ENCODE measurements at places on chromosomes 6 and 20. TPM values are rescaled to one million over a fixed set of nuclear protein-coding genes. Genes with fewer than 3 reads are reported as not detected.

GRCh38 chr6:81731814-81732213 lies 20.7 kb downstream of the TENT5A start:
- DNase-seq = no peak

DNA sequence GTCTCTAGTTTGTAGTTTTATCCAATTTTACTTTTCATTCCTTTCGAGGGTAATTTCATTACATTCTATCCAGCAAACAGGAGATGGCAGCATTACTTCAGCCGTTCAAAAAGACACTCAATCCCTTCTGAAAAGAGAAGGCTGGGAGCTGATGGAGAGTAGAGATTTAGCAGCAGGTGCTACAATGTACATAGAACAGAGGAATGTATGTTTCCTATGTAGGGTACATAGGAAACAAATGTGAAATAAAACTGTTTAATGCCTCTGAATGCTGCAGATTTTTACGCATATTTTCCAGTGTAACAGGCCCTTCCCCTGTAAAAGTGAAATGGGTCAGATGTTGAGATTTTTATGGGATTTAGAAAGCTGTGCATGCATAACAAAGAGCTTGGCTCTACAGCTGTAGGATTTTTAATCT lies 16.0 kb downstream of the RPS12 start:
- DNase-seq = peak; percentile 30

- DNase-seq = no peak
Measured at GRCh38 chr20:22720206-22720605, 135.8 kb upstream of the FOXA2 start.

DNA sequence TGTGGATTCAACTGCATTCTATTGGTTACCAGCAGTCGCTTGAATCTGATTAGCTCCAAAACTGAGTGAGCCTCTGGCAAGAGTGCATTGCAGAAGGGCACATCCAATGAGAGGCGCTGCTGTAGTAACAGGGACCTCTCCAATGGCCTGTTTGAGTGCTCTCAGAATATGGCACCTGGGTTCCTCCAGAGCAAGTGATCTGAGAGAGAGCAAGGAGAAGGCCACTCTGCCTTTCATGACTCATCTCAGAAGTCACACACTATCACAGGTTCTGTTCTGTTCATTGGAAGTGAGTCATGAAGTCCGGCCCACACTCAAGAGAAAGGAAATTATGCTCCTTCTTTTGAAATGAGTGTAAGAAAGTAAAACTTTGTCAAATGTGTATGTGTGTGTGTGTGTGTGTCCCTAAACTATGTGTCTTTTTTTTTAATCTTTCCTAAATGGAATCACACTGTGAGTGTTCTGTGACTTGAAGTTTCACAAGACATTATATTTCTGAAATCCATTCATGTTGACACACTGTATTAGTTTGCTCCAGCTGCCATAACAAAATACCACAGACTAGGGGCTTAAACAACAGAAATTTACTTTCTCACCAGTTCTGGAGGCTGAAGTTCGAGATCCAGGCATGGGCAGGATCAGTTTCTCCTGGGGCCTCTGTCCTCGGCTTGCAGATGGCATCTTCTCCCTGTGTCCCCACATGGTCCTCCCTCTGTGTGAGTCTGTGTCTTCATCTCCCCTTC lies 138.3 kb upstream of the CDYL start:
- DNase-seq = no peak

DNA sequence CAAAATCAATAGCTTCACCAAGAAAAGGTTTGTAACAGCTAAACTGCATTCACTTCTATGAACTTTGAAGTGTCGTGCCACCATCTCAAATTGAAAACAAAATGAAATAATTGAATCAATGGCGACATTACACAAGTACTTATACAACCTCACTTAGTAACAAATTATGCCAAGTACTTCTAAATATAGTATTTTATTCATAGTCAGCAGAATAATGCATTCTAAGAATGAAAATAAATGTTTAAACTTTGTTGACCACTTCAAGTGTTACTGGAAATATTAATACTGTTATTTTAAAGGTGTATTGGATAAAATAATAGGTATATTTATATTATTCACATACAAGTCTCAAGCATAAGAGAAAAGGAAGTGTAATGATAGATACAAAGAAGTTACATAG lies 280.1 kb upstream of the HTR1E start:
- DNase-seq = no peak

DNA sequence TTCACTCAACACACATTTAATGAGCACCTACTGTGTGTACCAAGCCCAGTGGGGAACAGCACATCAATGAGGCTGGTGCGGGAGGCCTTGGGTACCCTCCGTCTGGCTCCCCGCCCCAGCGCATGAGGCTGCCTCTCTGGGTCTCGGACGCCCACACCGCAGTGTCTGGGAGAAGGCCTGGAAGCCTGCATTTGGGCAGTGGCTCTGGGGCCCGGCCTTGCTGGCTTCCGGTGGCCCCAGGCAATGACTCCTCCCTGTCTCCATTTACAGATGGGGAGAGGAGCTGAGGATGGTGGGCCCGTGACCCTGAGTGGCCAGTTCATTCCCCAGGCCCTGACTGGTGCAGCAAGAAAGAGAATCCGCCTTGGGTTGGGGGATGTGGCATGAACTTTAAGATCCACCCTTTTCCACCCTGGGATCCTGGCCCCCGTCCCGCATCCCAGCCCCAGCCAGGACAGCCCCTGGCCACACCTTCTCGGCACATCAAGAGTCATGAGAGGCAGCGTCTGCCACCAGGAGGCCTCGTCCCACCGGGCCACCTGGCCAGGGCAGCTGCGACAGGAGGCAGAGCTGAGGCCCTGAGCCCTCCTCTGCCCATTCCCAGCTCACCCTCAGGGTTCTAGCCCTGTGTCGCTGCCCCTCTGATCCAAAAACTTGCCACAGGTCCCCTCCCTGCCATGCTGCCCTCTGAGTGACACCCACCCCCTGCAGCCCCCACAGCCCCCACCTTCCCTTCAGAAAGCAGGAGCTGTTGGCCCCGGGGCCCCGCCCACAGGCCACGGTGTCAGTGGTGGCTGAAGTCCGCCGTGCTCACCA lies 17.5 kb upstream of the MRGBP start:
- no peak for DNase-seq

PSORS1C1 gene
- not detected for total RNA-seq

C6orf141 gene
- 4.9 TPM for total RNA-seq

SALL4 gene
- total RNA-seq = 0.41 TPM

OR2J3 gene
- total RNA-seq = not detected

Data from frontal cortex (tissue), 4 donors.